ENCODE measurements at places on chromosomes 12 and 14.

DNA sequence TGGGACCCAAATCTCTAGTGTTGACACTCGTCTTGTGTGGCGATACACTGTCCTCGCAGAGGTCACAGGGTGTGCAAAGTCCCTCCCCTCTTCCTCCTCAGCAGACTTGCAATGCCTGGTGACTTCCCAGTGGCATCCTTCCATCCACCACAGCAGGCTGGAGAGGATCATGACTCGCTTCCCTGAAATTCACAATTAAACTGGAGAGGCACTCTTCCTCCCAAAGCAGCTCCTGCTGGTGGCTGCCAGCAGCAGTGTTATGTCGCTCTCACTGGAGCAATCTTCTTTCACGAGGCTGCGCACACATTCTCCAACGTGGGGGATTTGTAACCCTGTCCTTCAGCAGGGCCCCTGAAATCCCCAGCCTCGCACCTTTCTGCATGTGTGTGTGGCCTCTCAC lies 145.2 kb upstream of the TMCC3 start:
- DNase-seq = peak; percentile 67

DNA sequence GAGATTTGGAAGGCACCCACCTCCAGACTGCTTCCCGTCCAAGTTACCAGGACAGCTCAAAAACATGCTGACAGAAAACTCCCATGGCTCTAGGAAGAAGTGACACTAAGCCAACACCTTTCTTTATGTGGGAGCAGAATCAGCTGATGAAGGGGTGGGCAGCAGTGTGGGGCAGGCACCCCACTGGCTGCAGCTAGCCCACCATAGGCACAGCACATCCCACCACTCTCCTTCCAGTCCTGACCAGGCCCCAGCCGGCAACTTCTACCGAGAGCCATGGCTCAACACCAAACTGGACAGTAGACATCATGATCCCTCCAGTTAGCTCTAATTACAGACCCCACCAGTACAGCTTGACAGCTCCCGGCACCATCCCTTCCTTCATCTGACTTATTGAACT lies 45.0 kb downstream of the SH2B3 start:
- DNase-seq = no peak

DNA sequence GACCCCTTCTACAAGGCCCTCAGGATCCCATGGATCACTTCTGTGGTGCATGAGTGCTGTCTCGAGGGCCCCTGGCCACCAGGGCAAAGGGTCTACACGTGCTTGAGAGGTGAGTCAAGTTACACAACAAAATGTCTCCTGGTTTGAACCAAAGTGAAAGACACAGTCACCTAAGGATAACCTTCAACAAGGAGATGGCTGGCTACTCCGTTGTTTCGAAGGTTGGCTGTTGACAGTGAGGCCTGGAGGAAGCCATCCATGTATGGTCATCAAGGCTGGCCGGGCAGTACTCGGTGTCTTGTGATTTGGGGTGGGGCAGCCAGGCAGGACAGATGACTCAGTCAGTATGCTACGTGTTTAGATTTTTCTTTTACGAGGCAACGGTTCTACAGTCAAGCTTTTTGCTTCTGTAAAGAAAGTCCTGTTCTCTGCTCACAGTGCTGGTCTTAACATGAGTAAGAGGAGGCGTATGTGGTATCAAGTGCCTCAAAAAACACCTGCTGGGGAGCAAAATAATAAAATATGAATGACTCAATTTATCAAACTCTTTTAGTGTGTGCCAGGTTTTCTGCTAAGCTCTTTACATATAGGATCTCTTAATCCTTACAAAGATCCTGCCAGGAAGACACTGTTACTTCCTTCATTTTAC lies 18.0 kb upstream of the NT5DC3 start:
- DNase-seq = peak; percentile 86

DNA sequence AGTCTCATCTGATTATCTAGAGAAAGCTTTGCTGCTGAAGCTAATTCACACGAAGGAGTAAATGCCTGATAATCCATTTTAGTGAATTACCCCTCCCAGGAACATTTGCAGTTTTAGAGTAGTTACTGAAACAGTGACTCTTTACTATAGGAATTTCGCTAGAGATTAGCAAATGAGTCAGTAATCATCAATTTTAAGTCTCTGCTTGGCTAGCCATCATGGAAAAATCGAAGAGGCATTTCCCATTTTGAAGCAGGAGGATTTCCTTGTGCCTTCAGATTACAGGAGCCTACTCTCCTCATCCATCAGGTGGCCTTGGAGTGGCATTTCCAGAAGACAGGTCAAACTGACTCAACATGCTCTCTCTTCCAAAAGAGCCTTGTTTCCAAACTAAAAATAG lies 154.5 kb downstream of the EGLN3 start:
- DNase-seq = peak; percentile 22

- no peak for DNase-seq
Observed at GRCh38 chr14:102764220-102764671, 13.0 kb upstream of the TRAF3 start.
